ENCODE measurements at places on chromosomes 1 and 21.

- DNase-seq: no peak
Measured at GRCh38 chr1:178057912-178058534, 35.9 kb upstream of the RASAL2 start.

- no peak for DNase-seq
Measured at GRCh38 chr1:212864201-212864600, 6.1 kb downstream of the FLVCR1 start.

DNA sequence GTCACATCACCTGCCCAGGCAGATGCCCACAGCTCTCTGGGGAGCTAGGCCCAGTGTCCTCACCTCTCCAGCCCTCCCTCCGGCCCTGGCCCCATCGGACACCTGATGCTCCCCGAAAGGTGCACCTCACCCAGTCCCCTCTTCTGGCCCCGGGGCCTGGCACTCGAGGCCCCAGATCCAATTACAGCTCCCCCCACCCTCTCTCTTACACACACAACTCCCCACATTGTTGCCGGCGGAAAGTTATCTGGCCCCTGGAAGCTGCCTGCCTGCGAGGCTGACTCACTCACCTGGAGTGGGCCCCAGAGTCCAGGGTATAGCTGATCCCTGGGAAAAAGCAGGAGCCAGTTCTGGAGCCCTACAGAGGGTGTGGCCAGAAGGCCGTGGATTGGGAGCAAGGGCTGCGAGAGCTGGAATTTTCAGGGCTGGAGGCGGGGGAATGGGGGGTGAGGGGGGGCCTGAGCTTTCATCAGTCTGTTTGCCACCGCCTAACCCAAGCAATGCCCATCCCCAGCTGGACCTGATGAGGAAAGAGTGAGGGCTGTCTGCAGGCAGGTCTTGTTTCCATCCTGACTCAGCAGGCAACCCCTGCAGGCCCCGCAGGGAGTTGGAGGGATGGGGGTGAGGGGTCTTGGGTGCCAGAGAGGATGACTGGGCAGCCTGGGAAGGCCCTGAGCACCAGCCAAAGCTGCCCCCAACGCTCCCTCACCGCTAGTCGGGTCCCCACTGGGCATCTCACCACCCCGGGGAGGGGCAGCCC, 948 bp downstream of the FBXO2 start:
- peak; percentile 93 for DNase-seq

- peak; percentile 50 for DNase-seq
Measured at GRCh38 chr21:41068967-41069642, 98.9 kb upstream of the BACE2 start.

- no peak for DNase-seq
Measured at GRCh38 chr1:233780049-233780448, 124.4 kb upstream of the SLC35F3 start.

GRCh38 chr1:78855258-78855657, 151.3 kb downstream of the ADGRL4 start:
- DNase-seq: no peak

GRCh38 chr21:16517383-16517782, 787.6 kb downstream of the USP25 start:
- DNase-seq: no peak

DNA sequence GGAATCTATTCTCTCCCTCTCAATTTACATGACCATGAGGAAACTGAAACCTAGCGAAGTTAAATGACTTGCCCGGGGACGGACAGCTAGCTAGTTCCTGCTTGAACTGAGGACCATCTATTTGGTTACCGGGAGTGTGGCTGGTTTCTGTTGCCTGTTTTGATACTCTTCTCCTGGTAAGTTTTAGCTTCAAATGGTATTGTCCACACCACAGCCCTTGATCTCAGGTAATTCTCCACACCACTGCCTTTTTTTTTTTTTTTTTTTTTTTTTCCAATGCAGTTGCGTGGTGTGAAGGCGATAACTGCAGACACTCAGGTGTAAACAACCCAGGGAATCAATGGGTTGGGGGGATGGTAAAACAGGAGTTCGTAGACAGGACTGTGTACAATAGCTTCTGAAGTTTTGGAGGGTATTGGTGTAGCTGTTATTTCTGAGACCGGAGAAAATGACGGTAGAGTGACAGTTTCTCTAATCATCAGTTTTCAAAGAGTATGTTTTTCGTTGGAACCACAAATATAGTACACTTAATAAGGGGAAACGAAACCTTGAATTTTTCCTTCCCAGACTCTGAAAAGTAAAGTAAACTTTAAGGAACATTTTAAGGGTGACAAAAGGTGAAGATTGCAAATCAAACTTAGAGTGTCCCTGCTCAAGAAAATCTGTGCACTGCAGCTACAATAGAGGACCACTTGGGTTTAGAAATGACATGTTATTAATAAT, 125.3 kb upstream of the CACYBP start:
- DNase-seq: no peak

- DNase-seq: no peak
Measured at GRCh38 chr1:97780884-97781283, 139.9 kb downstream of the DPYD start.

GRCh38 chr1:94919241-94920030, 7.5 kb downstream of the CNN3 start:
- DNase-seq: no peak

- DNase-seq: no peak
Measured at GRCh38 chr1:89042491-89042890, 19.8 kb upstream of the GBP3 start.

All from HepG2 (cell line).